Activated naive CD4-positive, alpha-beta T cell (primary cell): ENCODE measurements at places on chromosomes 3 and 15.

GRCh38 chr3:168091941-168092340 lies 3.8 kb downstream of the GOLIM4 start:
- no peak for DNase-seq

GRCh38 chr3:41681479-41681878 lies 280.4 kb downstream of the ULK4 start:
- no peak for DNase-seq

DNA sequence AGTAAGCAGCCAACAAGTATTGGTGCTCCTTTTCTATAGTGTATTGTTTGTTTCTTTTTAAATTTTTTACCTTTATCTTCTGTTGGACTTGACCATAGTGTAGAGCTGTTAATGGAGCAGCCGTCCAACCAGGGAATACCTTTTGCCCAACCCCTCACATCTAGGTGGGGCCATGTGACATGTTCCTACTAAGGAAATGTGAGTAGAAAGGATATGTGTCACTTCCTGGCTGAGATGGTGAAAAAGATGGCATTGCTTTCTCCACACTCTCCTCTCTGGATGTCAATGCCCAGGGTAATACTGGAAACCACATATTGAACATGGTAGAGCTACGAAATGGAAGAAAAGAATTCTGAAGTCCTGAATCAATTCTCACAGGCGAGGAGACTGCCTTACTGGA lies 218.8 kb downstream of the TBL1XR1 start:
- no peak for DNase-seq

DNA sequence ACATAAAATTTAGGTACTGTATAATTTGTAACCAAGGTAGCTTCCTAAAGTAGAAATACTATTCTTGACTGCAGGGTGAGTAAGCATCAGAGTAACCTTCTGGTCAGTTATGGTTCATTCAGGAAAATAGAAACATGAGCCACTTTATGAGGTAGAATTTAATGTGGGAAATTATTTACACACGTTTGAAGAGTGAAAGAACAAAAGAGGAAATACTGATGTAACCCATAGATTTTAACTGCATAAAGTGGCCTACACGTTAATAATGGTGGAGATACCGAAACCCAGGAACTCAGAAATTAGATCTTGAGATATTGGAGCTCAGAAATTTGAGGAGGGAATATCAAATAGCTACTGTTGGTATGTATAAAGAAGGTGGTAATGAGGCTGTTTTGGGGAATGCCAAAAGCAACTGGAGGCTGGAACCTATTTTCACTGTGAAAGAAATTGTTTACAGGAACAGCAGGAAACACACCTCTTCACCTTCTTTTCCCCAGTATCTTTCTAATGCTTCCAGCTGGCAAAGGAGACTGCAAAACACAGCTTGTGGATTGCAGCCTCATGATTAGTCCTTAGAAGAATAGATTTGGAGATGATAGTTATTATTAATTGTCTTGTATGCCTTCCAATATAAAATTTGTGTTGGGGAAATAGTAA lies 216.1 kb downstream of the DOCK3 start:
- no peak for DNase-seq

- DNase-seq, result no peak
Observed at GRCh38 chr3:49279376-49279775, 2.3 kb upstream of the C3orf62 start.

DNA sequence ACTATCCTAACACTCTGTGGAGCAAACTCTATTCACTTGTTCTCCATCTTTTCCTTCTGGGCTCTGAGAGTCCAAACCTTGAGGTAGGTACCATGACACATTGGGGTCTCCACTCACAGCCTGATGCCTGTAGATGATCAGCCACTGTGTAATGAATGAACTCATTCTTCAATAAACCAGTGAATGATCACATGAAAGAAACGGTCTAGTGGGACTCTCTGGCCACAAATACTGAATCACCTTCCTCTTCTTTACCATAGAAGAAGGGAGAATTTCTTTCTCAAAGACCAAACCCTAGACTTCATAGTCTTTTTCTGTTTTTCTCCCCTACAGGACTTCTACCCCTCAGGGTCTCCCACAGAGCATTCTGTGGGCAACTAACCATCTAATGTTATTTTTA lies 20.5 kb upstream of the ABHD2 start:
- no peak for DNase-seq

GRCh38 chr3:174531262-174531982 lies 327.7 kb upstream of the NAALADL2 start:
- DNase-seq, result no peak

GRCh38 chr3:42012383-42012934 lies 50.6 kb upstream of the ULK4 start:
- DNase-seq, result no peak

DNA sequence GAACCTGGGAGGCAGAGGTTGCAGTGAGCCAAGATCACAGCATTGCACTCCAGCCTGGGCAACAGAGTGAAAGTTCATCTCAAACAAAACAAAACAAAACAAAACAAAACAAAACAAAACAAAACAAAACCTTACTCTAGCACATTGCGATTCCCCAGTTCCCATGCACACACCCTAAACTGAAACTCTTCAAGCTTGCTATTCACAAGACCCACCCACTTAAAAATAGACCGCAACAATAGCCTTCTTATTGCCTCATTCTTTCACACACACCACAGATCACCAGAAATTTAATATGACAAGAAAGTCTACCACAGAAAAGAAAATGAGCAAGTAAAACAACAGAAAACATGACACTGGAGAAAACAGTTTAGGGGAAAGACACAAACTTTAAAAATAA lies 598.4 kb downstream of the FHIT start:
- no peak for DNase-seq

- DNase-seq, result no peak
Observed at GRCh38 chr3:12957824-12958792, 115.1 kb downstream of the IQSEC1 start.

- DNase-seq, result no peak
Observed at GRCh38 chr3:145727476-145727875, 433.5 kb downstream of the PLOD2 start.

DNA sequence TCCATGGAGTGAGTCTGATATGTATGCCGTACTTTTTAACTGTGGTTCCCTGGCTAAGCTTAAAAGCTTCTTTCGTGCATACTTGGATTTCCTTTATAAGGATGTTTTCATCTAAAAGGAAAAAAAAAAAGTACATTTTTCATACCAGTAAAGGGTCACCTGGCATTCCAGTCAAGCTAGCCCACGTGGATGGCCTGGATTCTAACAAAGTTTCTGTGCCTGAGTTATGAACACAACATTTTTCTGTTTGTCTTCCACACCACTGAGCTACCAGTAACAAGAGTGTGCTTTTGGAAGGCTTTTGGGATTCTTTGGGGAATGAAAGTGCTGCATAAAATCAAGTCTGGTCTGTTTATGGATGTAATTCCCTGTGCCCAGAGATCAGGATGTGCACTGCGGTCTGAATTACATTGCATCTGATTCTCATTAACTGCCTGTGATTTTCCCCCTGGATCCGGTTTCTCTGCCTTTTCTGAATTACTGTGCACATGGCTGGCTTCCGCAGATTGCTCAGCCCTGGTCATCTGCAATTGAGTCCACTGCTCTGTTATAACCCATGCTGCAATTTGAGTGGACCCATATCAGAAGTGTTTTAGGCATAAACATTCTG lies 38.2 kb upstream of the MAGI1 start:
- DNase-seq, result no peak

GRCh38 chr3:137035631-137036030 lies 77.8 kb downstream of the IL20RB start:
- DNase-seq, result no peak

DNA sequence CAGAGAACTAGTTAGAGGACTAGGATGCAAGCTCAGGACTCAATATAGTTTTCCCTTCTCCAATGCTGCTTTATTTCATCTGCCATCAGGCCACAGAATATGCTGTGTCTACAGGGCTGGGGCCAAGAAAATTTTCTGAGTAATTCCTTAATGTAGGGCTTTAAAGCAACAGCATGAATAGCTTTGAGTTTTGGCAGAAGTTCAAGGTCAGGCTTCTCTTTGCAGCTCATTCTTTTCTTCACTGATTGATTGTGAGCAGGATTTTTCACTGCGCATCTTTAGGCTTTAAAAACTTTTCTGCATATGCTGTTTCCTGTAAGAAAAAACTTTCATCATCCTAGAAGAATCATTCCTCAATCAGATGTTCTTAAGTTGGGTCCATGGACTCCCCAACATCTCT lies 4.6 kb downstream of the TMEM108 start:
- no peak for DNase-seq

DNA sequence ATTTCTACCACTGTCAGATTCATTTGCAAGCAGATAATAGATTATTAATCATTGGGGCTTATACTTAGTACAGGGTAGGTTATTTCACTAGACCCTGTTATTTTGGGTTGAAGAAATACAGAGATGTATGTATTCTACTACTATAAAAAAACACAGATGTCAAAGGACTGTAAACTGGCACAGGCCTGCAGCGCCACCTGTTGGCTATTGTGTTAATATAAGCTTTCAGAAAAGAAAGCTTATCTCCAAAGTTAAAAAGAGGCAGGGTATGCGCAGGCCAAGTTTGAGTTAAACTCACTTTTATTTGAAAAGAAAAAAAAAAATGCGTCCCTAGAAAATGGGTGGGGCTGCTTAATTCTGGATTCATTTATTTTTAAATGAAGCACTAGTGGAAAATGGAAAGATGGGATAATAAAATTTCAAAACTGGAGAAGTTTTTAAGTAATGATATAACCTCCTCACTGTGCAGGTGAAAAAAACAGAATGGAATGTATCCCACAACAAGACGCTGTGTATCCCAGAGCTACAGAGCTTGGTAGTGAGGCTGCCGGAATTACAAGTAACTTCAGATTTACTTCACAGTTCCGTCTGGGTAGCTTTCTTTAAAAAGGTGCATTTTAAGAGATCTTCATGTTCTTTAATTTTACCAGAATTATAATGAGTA lies 407.2 kb upstream of the TGFBR2 start:
- peak; percentile 14 for DNase-seq

GRCh38 chr3:53613125-53613524 lies 118.7 kb downstream of the CACNA1D start:
- DNase-seq, result no peak

GRCh38 chr3:106247902-106248684 lies 379.3 kb upstream of the CBLB start:
- DNase-seq, result no peak

GRCh38 chr3:157369727-157370421 lies 66.8 kb upstream of the PTX3 start:
- DNase-seq, result no peak
